ENCODE measurements at places on chromosomes 13 and 19.

- peak; percentile 64 for DNase-seq
These were observed 39.9 kb upstream of the CCNE1 start for GRCh38 chr19:29771708-29772414.

DNA sequence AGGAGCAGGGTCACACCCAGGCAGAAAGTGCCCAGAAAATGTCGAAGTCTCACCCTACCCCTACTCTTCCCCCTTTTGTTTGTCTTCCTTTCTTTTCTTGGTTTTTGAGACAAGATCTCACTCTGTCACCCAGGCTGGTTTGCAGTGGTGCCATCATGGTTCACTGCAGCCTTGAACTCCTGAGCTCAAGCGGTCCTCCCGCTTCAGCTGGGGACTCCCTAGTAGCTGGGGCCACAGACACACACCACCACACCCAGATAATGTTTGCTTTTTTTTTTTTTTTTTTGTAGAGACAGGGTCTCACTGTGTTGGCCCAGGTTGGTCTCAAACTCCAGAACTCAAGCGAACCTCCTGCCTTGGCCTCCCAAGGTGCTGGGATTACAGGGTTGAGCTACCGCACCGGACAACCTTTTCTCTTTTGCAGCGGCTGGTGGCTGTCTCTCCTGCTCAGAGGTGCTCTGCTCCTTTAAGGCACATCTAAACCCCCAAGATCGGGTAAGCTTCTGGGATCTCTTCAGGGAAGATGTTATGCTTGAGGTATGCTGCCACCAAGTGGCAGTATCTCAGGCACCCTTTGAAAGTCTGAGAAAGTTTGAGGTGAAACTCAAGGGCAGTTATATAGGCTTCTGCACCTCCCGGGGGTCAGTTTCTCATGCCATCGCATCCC, 22.4 kb upstream of the EBI3 start:
- no peak for DNase-seq

DNA sequence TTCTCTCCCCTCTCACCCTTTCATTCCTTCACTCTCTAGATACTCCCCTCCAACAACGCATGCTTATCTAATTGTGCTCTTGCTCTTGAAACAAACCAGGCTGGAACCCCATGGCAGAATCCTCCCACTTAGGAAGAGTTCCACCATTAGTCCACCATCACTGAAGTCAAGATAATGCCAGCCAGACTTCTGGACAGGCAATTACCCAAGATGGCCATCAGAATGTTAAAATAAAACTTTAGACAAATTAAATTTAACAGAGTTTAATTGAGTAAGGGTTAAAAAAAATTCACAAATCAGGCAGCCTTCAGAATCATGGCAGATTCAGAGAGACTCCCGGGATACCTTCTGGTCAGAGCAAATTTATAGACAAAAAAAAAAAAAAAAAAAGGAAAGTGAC, 221.5 kb downstream of the LHFPL6 start:
- DNase-seq = no peak

DNA sequence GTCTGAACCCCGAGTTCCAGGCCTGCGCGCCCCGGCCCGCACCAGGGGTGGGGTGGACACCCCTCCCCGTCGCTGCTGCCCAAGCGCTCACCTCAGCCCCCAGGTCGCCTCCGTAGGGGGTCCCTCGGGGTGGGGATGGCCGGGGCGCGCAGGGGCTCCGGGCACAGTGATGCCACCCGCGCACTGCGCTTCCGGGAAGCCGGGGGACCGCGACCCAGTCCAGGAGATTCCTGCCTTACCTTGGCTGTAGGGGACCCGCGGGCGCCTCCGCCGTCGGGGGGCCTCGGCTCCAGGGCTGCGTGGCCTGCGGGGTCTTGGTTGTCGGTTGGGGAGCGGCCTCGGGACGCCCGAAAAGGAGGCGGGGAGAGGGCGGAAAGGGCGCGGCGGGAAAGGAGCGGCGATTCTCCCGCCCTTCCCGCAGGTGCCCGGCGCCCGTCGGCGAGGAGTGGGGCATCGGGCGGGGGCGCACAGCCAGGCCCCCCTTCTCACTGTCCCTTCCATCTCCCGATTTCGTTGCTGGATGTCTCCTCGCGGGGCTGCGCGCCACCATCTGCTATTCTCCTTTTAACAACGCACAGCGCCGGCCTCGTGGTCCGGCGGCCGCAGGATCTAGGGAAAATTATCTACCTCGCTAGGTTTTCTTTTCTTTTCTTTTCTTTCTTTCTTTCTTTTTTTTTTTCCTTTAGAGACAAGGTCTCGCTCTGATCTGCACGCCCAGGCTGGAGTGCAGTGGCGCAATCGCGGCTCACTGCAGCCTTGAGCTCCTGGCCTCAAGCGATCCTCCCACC, at the start of gene KEAP1:
Gene KEAP1 (minus strand): TSS at position 355 of the 788 bp plus-strand sequence. CDS start 3,323 bp downstream, outside the sequence.
- DNase-seq = no peak

DNA sequence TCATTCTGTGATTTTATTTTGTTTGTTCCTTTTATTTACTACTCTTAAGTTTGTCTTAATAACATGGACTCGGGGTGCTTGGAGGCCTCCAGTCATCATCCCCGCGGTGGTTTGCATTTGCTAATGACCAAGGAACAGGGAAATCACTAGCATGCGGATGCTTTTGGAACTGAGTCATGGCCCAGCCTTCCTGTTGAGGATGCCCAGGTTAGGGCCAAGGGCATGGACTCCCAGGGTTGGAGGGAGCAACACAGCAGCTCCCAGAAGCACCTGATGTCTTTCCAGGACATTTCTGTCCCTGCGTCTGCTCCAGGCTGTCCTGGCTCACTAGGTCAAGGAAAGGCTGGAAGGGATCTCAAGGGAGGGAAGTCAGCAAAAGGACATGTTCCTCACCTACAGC, 423.7 kb upstream of the TSHZ3 start:
- no peak for DNase-seq

GRCh38 chr13:73772449-73773167, 361.6 kb downstream of the KLF12 start:
- DNase-seq = no peak

DNA sequence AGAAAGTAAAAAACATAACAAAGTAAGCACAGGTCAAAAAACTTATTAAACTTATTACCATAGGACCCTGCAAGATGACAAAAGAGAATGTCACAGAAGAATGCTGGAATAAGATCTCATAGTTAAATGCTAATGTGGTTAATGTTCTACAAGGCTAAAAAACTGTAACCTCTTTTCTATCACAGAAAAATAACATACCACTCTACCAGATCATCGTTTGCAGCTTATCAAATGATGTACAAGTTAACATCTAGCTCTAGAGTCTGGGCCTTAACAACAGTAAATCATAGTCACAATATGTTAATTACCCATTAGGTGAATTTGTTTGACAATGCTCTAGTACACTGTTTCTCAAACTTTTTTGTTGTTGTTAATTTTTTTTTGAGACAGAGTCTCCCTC, 53.0 kb downstream of the NUFIP1 start:
- no peak for DNase-seq

DNA sequence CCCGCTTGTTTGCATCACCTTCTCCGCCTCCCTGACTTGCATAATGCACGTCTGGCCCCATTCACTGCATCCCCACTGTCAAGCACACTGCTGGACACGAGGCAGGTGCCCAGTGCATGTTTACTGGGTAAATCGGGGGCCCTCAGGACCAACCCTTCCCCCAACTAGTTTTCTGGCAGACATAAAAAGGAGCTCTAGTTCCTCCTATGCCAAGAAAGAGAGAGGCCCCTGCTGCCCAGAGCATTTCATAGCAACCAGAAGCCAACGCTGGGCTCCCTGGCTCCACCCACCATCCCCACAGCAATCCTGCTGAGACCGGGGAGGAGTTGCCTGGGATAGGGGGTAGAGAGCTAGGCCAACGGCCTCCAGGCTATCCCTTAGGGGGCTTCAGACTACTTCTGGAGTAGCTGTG, 23.2 kb downstream of the ANKRD27 start:
- no peak for DNase-seq

DNA sequence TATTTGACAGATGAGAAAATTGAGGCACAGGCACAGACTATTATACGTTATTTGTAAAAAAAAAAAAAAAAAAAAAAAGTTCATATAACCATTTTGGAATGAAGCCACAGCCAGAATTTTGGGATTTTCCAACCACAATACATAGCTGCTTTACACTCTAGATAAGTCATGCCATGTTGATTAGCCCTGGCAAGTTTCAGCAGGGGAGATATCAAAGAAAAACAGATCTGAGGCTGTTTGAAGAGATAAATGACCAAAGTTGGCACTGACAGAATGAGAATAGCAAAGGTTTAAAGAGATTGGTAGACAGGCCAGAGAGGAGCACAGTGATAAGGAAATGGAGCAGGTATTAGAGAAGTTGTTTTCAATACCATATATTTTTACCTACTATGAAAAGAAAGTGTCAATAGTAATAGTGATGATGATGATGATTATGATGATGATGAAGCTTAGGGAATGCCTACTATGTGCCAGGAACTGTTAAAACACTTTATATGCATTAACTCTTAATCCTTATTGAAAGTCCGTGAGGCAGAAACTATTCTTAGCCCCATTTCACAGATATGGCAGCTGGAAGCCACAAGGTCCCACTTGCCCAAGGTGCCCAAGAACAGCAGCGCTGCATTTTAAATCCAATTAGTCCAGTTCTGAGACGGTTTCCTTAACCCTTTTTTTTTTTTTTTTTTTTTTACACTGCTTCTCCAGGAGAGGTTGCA, 105.5 kb downstream of the MBNL2 start:
- no peak for DNase-seq

DNA sequence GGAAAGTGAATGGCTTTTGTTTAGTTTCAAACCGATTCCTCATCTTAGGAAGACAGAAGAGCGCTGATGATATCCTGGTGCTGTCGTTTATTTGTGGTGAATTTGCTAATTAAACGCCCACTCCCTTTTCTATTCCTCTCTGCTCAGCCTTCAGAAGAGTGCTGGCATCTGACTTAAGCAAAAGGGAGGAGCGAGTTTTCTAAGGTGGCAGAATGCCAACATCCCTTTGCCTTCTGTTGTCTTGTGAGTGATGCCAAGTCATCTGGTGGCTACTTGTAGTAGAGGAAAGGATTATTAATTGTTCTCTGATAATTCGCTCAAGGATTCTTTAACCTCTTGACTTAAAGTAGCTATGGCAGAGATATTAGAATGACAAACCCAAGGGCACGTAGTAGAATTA, 68.1 kb downstream of the ERCC5 start:
- DNase-seq = no peak

- DNase-seq = no peak
These were observed 1.3 kb upstream of the KLK8 start for GRCh38 chr19:51002542-51003311.

- DNase-seq = no peak
These were observed 826.7 kb downstream of the DIAPH3 start for GRCh38 chr13:59337070-59337469.
